ENCODE measurements at places on chromosomes 7 and 10. TPM values are rescaled to one million over a fixed set of nuclear protein-coding genes. Genes with fewer than 3 reads are reported as not detected.

DNA sequence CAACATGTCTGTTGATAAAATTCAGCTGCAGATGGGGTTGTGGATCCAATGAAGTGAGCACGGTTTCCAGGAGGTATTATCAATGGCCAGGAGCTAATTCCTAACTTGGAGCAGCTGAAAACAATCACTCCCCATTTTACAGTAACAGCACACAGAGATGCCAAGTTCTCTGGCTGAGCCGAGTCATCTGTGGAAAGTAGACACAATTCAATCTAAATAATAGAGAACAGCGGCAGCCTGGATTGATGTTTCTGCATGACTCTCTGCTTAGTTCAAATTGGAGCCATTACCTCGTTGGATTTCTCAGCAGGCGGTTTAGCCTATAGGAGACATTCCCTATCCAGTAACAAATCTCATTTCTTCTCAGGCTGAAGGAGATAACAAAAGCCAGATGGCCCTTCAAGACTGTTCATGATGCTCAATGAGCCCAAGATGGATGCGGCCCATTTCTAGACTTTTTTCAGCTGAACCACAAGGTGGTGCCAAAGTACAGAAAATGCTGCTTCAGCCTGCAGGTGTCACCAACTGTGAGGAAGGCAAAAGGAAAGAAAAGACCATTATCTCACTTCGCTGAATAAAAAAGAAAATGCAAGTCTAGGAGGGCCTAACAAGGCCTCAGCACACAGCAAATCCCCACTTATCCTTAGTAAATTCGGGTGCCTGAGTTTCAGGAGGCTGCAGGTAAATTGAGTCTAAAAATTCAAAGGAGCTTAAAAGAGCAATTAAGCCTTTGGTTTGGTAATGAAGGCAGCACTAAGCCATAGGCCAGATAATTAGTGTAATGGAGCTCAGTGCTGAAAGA is 83.7 kb downstream of the SLC16A9 start:
- DNase-seq, result peak; percentile 27

GRCh38 chr7:43469051-43469450 is 113.9 kb upstream of the STK17A start:
- DNase-seq, result no peak

GRCh38 chr7:32250003-32250402 is 179.8 kb upstream of the PDE1C start:
- DNase-seq, result no peak

Gene PDZD7
- total RNA-seq, result 1.2 TPM

DNA sequence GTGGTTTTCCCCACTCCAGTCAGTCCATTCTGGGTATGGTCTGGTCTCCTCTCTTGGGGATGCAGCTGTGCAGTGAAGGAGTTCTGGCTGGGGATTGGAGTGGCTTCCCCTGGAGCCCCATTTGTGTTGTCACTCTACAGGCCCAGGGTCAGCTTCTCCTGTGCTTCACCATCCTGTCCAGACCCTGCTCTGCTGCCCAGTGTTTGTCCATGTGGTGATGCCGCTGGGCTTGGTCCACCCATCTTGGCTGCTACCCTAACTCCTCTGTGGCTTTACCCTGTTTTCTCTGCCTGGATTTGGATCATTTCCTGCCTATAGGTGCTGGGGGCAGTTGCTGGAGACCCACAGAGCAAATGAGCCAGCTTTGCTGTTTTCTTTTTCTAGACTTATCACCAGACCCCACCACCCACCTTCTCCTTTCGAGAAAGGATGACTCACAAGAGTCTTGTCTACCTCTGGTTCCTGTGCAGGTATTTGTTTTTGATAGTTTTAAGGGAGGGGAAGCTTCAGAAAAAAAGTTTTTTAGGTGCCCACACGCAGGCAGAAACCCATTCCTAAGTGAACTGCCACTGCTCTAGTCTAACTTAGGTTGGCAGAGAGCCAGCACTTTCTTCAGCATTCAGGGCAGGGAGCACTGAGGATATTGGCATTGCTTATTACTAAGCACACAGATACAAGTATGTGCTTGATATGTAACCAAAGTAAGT is 8.5 kb downstream of the ZDHHC16 start:
- no peak for DNase-seq

Gene TSPAN14
- total RNA-seq, result 202 TPM

DNA sequence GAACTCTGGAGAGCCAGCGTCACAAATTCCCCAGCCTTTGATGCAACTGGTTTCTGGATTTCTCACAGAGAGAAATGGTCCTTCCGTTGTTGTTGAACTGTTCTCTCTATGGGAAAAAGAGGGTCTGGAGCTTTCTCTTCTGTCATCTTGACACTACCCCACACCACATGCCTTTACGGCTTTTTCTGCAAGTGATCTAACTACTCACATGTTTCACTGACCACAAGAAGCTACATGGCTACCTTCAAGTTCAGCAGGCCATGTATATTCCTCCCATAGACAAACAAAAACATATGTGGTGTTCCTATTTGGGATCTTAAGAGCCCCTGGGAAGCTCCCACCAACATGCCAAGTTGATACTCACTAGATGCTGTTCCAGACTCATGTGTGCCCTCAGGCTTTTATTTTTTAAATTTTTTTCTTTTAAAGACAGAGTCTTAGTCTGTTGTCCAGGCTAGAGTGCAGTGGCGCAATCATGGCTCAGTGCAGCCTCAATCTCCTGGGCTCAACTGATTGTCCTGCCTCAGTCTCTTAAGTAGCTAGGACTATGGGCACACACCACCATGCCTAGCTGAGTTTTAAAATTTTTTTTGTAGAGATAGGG is 72.0 kb downstream of the RNF216 start:
- DNase-seq, result no peak

DNA sequence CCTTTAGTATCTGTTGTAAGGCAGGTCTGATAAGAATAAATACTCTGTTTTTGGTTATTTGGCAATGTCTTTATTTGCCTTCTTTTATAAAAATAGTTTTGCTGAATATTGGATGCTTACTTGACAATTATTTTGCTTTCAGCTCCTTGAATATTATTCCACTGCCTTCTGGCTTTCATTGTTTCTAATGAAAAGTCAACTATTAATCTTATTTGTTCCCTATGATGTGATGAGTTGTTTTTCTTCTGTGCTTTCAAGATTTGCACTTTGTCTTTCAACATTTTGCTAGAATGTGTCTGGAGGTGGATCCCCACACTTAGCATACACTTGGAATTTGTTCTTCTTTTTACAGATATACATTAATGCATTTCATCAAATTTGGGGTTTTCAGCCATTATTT is 203.8 kb upstream of the PTPRZ1 start:
- DNase-seq, result no peak

Gene AKR1C2
- not detected for total RNA-seq

Data from glomerular endothelial cell (primary cell).